Epithelial cell of proximal tubule (primary cell): ENCODE measurements at places on chromosomes 3 and 15.

GRCh38 chr15:85583442-85583841 lies 203.0 kb downstream of the AKAP13 start:
- DNase-seq, result no peak

GRCh38 chr3:8741581-8742261 lies 8.1 kb downstream of the CAV3 start:
- no peak for DNase-seq

GRCh38 chr3:119989981-119990655 lies 104.1 kb downstream of the GSK3B start:
- DNase-seq, result no peak

DNA sequence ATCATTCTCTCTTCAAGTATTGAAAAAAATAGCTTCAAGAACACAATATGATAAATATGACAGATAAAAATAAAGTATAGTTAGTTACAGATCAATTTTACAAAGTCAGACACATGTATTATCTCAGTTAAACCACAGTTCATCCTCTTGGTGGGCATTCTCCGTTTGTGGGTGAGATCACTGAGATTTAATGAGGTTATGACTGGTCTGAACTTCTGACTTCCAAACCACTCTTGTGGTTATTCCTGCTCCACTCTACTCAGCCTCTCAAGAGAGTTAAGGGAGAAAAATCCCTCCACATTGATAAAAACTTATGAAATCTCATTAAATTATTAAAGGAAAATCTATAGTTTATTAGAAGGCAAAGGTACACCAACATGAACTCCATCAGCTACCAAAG lies 229.9 kb upstream of the LRTM1 start:
- DNase-seq, result no peak

- DNase-seq, result no peak
Measured at GRCh38 chr3:128379367-128380160, 87.1 kb downstream of the DNAJB8 start.
